Stimulated activated CD4-positive, alpha-beta T cell treated with anti-CD3 and anti-CD28 coated beads, Interleukin-1b, Interleukin-23, amount 100 ng/mL, for 1 hour (primary cell): ENCODE measurements at places on chromosomes 7 and 10.

DNA sequence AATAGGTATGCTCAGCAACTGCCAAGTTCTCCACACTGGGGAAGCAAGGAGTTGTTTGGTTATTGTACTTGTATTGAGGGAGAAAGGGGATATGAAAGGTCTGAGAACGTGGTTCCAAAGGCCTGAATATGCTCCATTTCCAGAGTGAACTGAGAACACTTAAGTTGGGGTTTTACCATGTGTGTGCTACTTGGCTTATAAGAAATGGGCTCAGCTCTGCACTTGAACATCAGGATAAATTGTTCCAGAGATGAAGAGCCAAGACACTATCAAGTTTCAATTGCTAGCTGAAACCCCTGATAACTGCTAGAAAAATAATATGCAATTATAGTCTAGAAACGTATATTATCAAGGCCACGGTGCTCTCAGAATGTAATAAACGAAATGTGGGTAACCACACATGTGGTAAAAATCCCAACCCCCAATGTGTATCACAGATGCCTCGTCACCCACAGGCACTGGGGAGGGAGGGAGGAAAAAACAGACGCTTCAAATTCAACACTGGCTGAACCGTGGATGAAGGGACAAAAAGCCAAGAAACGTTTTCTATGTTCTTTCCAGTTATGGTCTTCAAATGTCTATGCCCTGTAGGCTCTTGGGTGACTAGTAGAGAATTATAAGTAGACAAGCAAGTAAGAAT lies 16.3 kb downstream of the ELMO1 start:
- no peak for DNase-seq

DNA sequence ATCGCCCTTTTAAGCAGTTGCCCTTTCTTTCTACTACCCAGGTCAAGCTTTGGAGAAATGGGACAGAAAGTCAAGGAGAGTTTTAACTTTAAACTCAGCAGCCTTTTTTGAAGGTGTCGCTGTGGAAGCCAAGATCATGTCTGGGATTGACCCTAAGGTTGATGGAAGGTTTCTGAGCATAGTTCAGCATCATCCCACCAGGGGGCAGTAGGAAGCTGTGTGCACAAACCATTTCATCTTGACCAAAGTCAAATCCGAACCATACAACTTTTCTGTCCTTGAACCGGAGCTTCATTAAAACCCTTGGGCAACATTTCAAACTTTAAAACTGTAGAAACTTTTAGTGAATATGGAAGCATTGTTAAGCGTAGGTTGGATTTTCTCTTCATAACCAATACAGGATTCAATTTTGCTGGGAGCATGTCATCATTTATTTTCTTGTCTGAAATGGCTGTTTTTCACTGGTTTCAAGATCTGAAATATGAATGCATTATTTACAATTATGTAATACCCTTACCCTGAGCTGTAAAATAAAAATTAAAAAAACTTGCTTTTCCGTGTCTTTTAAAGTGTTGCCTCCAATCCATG lies 214.4 kb upstream of the KIAA1217 start:
- no peak for DNase-seq

DNA sequence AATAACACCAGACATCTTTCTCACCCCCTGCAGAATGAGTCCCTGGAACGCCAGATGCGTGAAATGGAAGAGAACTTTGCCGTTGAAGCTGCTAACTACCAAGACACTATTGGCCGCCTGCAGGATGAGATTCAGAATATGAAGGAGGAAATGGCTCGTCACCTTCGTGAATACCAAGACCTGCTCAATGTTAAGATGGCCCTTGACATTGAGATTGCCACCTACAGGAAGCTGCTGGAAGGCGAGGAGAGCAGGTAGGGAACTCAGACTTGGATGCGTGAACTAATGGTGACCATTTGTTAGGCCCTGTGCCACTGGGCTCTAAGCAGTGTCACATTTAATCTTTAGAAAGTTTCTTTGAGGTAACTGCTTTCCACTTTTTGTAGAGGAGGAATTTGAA lies 7.1 kb downstream of the VIM start:
- DNase-seq = no peak

GRCh38 chr7:154986200-154986945 lies 16.6 kb downstream of the PAXIP1 start:
- no peak for DNase-seq

- no peak for DNase-seq
These were observed 20.8 kb upstream of the ALOX5 start for GRCh38 chr10:45353186-45353585.

DNA sequence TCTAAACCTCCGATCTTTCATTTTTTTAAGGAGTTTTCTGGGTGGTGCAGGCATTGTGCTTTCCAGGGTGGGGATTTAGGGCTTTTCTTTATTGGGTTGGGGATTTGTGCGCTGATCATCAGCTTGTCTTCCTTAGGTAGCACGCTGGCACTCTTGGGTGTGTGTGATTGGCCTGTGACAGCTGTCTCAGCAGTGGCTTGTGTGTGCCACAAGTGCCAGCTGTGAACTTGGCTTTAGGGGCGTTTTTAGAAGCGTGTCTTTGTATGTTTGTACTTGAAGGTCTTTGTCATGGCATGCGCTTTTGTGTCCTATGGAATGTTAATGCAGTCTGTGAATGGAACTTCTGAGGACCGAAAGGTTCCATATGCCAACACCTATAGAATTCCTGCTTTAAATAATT lies 788 bp downstream of the AKAP9 start:
- no peak for DNase-seq

- DNase-seq = no peak
These were observed 500.1 kb downstream of the ETV1 start for GRCh38 chr7:13489386-13489785.

DNA sequence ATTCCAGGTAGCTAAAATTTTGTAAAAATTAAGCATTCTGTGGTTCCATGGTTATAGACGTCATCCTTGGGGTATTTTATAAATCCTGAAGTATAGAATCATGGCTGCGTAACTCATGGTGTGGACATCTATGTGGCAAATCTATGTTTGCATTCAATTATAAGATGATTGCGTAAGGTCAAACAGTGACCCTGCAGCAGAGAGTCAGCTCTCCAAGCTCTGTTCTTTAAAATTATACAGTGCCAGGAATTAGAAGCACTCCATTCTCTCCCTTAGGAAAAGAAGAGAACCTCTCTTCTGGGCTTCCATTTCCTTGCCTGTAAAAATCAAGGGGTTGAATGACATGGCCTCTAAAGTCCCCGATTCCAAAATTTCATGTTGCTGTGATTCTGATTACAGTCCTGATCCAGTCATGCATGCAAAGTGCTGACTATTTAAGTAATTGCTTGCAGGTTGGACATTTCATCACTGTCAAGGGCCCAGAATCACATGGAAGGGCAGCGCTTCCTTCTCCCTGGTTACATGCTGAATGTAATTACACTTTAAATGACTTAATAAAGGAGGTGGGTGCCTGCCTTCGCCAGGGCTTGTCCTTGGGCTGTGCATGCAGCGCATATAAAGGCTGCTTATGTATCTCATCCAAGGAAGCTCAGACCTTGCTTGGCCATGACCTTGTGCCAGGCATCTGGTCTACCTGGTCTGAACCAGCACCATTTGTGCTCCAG lies 550.7 kb downstream of the TYW1 start:
- DNase-seq = no peak

DNA sequence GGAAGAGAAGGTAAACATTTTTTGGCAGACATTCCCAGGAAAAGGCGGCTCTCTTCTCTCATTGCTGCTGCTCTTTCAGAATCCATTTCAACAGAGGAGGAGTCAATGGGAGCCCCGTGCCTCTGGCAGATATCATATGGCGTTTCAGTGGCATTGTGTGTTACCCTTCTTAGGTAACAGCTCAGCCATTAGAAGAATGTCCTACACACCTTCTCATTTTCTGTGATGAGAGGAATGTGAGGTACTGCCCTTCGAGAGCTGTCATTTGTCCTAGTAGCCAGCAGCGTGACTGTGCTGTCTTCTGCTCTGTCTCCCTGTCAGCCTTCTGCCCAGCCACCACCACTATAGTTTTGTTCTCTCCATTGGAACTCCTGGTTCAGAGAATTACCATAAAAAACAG lies 102.4 kb downstream of the EGFR start:
- DNase-seq = no peak

- no peak for DNase-seq
These were observed 412.1 kb upstream of the CELF2 start for GRCh38 chr10:10605551-10606081.

DNA sequence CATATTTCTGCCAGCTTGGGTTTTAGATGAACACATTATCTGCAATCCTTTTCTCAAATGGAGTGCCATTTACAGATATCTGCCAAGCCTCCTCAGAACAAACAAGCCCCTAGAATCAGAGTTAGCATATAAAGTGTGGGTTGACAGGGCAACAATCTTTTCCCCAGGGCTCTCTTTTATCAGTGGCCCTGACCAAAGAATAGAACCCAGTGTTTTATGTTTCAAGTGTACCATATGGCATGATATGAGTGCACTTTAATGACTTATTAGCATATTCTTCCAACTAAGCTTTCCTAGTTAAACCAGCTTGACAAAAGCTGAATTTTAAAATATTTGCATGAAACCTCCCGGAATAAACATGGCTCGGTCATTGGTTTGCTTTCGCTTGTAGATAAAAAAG lies 57.3 kb downstream of the EVX1 start:
- no peak for DNase-seq

DNA sequence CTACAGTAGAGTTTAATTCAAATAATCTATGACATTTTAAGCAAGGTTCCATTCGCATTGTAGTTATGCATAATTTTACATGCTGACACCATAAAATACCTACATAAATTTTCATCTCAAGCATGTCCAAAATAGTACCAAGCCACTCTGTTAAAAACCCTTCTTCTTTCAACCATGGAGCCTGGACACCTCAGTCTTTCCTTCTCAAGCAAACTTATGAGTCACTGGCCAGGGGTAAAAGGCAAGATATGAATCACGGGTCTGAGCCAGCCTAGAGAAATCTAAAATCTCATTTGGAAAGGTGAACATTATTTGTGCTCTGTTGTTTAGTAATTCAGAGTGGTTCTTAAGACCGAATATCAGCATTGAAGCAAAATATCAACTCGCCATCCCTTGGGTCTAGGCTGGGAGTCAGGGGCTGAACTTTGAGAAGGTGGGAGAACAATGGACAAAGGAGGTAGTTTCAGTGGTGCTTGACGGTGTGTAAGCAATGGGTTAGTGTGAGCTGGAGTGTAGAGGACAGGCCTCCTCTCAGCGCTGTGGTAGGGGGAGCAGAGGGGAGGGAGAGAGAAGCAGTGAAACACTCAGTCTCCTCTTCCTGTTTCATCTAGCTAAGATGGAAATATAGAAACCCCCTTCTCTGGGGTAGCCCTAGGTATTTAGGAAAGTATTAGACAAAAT lies 19.1 kb upstream of the GPAM start:
- DNase-seq = no peak

DNA sequence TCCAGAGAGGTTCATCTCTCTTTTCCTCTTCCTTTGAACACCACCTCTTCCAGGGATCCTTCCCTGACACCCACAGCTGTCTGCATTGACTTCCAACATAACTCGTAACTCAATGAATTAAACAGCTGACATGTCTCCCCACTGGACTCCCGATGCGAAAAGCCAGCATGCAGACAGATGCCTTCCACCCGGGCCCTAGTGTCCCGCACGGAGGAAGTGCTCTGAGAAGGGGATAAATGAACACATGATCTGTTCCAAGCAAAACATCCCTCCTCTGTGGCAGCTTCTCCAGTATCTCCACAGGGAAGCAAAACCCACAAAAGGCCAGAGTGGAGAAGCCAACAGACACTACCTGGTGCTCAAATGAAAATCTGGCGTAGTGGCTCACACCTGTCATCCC lies 28.3 kb downstream of the OGDHL start:
- no peak for DNase-seq

GRCh38 chr7:22633286-22633953 lies 93.6 kb upstream of the IL6 start:
- DNase-seq = no peak

DNA sequence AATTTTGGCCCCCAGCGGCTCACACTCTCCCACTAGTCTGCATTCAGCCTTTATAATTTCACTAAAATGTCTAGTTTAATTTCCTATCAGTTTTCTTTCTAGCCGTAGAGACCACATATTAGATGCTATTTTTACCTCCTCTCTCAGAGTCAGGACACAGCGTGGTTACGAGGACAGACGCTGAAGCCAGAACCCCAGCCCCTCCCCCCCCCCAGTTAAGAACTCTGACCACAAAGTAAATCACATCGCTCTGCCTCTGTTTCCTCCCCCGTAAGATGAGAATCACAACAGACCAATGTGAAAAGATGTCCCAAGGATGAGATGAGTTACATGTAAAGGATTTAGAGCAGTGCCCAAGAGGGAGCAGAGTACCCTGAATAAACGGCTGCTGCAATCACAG lies 11.1 kb upstream of the TARP start:
- DNase-seq = no peak

DNA sequence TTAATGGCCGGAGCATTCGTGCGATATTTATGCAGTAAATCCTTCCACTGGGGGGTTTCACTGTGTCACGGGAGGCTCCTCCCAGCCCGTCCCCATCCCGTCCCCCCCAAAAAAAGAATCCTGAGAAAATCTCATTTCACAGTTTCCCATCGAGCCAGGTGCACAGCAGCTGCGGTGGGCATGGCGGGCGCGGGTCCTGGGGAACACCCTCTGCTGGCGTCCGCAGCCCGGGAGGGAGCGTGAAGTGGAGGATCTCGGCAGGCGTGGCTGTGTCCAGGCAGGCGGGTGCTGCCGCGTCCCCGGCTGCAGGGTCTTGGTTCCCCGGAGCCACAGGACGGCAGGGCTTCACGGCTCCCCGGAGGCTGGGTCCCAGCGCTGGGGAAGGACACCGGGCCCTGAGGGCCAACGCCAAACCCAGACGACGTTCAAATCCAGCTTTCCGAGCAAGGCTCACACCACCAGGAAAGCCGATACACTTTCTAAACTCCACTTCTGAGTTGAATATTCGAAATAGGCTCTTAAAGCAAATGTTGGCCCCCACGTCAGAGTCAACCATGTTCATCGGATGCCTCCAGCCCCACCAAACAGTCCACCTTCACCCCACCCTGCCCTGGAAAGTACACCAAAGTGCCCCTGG lies 55.7 kb downstream of the PDGFA start:
- DNase-seq = no peak

DNA sequence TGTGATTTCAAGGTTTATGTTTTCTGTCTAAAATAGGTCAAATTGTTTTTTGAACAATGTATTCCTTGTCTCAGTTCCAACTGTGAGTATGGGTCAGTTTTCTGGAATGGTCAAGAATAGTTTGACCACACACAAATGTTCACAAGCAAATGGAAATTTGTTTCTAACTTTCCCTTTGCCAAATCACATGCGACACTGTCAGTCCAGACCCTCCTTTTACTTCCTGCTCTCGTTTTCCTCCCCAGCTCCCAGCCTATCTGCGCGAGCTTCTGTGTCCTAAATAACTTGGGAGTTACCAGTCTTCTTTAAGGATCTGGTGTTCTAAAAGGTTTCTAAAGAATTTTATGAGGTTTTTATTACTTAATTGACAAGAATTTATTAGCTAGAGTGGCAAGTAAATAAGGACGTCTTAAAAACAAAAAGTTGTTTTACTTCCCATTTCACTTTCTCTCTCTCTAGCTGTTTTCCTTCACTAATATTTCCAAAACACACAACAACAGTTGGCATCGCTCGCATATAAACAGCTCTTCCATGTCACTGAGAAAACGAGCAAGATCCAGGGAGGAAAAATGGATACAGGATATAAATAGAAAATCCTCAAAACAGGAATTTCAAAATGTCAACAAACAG lies 266.1 kb upstream of the KLF6 start:
- no peak for DNase-seq

- DNase-seq = no peak
These were observed 946.0 kb downstream of the NRG3 start for GRCh38 chr10:82821043-82821442.
